ENCODE measurements at places on chromosomes 3 and 15. TPM values are rescaled to one million over a fixed set of nuclear protein-coding genes. Genes with fewer than 3 reads are reported as not detected.

Gene CHRNA7
- 2.8 TPM for total RNA-seq

Gene MFAP1
- total RNA-seq: 24.2 TPM

Gene P2RY14
- not detected for total RNA-seq

Gene ERICH6
- not detected for total RNA-seq
